Pancreas (tissue), 10 donors: ENCODE measurements at places on chromosomes 3 and 15. TPM values are rescaled to one million over a fixed set of nuclear protein-coding genes. Genes with fewer than 3 reads are reported as not detected.

GRCh38 chr15:95451938-95452337 is 878.6 kb upstream of the NR2F2 start:
- no peak overlapping the region for H3K27ac ChIP-seq
- H3K27me3 ChIP-seq = peaks cover 5% of the 10 kb centered on the region
- H3K4me3 ChIP-seq = no peak overlapping the region
- no peaks in the 10 kb centered on the region for H3K4me1 ChIP-seq
- DNase-seq = no peak

GRCh38 chr3:153429821-153430220 is 267.8 kb downstream of the RAP2B start:
- H3K4me1 ChIP-seq = no peaks in the 10 kb centered on the region
- no peak for DNase-seq
- no peak overlapping the region for H3K4me3 ChIP-seq
- H3K27me3 ChIP-seq = no peaks in the 10 kb centered on the region
- H3K27ac ChIP-seq = no peak overlapping the region

FILIP1L gene
- total RNA-seq = 16.5 TPM

GRCh38 chr3:54957711-54958110 is 29.9 kb upstream of the LRTM1 start:
- DNase-seq = no peak
- H3K27me3 ChIP-seq = no peaks in the 10 kb centered on the region
- no peaks in the 10 kb centered on the region for H3K4me1 ChIP-seq

DNA sequence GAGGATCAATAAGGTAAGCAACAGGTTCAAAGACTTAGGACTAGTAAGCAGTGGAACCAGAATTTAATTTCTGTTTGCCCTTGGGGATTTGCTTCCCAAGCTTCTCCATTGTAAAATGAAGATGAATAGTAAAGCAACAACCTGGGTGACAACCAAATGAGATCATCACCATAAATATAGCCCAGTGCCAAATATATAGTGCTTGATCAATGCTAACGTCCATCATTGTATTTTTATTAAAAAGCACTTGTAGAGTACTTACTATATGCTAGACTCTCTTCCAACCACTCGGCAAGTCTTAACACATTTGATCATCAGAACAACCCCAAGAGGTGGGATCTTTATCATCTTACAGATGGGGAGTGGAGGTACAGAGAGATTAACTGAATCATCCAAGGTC is 51.5 kb upstream of the NMNAT3 start:
- no peak for DNase-seq
- no peak overlapping the region for H3K27ac ChIP-seq
- H3K4me1 ChIP-seq = no peaks in the 10 kb centered on the region
- no peaks in the 10 kb centered on the region for H3K27me3 ChIP-seq
- H3K4me3 ChIP-seq = no peak overlapping the region

DNA sequence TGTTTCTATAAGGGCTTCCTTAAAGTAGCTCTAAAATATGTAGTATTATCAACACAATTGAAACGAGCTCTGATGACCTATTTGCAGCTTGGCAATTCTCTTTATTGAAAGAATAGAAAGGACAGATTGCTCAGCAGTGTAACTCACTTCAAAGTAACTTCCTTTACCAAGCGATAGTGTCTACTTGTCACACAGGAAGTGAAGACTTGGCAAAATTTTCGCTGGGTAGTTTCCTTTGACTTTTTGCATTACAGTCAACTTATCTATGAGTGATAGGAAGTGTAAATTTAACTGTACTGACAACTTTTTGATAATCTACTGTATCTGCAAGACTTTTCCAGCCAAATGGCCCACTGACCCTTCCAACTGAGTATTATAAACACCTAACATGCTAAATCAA is 22.8 kb downstream of the SLC9A9 start:
- no peak for DNase-seq
- H3K27me3 ChIP-seq = no peaks in the 10 kb centered on the region

DNA sequence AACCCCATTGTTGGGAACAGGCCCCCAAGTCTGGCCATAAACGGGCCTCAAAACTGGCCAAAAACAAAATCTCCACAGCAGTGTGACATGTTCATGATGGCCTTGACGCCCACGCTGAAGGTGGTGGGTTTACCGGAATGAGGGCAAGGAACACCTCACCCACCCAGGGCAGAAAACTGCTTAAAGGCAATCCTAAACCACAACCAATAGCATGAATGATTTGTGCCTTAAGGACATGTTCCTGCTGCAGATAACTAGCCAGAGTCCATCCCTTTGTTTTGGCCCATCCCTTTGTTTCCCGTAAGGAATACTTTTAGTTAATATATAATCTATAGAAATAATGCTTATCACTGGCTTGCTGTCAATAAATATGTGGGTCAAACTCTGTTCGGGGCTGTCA is 47.7 kb downstream of the KLHDC8B start:
- H3K4me3 ChIP-seq = no peak overlapping the region
- H3K27ac ChIP-seq = peak overlapping the region; percentile 29
- H3K36me3 ChIP-seq = no peaks in the 10 kb centered on the region
- DNase-seq = no peak

GRCh38 chr3:151075869-151076562 is 9.4 kb upstream of the MED12L start:
- DNase-seq = no peak
- no peaks in the 10 kb centered on the region for H3K4me1 ChIP-seq
- H3K27me3 ChIP-seq = no peaks in the 10 kb centered on the region
- H3K36me3 ChIP-seq = no peaks in the 10 kb centered on the region
- H3K4me3 ChIP-seq = no peak overlapping the region

DNA sequence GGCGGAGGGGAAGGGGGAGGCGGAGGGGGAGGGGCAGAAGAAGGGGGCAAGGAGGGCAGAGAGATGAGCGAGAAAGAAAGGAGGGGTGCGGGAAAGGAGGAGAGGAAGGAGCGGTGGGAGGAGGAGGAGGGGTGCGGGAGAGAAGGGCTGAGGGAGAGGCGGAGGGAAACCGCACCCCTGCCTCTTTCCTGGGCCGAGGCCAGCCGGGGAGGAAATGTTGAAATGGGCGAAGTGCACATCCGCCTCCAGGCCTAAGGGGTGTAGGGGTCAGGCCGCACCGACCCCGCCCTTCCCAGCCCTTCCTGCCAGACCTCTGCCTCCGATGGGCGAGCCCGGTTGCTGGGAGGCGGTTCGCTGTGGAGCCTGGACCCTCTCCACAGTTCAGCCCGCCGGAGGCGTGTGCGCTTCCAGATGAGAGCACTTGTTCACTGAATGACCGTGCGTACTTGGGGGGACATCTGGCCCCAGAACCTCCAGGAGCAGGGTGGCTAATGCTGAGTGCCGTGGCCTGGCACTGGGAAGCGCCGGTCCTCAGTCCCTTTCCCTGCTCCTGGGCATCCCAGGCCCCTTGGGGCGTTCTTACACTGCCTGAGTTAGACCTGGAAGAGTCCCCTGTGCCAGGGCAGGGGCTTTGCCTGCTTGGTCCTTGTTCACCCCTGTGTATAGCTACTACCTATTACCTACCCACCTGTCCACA is 110.3 kb upstream of the KLF13 start:
- H3K27ac ChIP-seq = peak overlapping the region; percentile 93
- H3K4me1 ChIP-seq = peaks cover 5% of the 10 kb centered on the region
- H3K27me3 ChIP-seq = no peaks in the 10 kb centered on the region
- peak; percentile 72 for DNase-seq
- H3K4me3 ChIP-seq = peak overlapping the region; percentile 59

CPN2 gene
- total RNA-seq = not detected

DNA sequence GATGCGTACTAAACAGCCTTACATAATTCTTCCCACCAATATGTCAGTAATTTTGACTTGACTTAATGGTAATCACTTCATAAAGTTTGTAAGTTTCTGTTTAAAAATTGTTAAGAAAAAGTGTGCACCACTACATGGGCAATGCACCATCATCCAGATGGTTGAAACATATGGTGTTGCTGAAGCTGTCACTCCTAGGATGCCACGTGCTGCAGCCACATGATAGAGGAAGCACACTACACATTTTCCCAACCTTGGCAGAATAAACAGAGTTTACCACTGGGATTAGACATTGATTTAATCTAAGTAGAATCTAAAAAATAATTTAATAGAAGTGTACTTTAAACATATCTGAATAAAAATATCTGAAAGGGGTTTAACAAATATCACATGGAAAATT is 1209.9 kb downstream of the NSUN3 start:
- H3K4me3 ChIP-seq = no peak overlapping the region
- no peaks in the 10 kb centered on the region for H3K36me3 ChIP-seq
- DNase-seq = no peak
- H3K27ac ChIP-seq = no peak overlapping the region
- H3K4me1 ChIP-seq = no peaks in the 10 kb centered on the region
- no peaks in the 10 kb centered on the region for H3K27me3 ChIP-seq

RPUSD3 gene
- 16.1 TPM for total RNA-seq

GRCh38 chr3:186189492-186189891 is 80.6 kb upstream of the ETV5 start:
- H3K4me3 ChIP-seq = no peak overlapping the region
- H3K4me1 ChIP-seq = no peaks in the 10 kb centered on the region
- no peaks in the 10 kb centered on the region for H3K27me3 ChIP-seq
- no peak overlapping the region for H3K27ac ChIP-seq
- no peak for DNase-seq
- H3K36me3 ChIP-seq = no peaks in the 10 kb centered on the region

NEIL1 gene
- 22.6 TPM for total RNA-seq

DNA sequence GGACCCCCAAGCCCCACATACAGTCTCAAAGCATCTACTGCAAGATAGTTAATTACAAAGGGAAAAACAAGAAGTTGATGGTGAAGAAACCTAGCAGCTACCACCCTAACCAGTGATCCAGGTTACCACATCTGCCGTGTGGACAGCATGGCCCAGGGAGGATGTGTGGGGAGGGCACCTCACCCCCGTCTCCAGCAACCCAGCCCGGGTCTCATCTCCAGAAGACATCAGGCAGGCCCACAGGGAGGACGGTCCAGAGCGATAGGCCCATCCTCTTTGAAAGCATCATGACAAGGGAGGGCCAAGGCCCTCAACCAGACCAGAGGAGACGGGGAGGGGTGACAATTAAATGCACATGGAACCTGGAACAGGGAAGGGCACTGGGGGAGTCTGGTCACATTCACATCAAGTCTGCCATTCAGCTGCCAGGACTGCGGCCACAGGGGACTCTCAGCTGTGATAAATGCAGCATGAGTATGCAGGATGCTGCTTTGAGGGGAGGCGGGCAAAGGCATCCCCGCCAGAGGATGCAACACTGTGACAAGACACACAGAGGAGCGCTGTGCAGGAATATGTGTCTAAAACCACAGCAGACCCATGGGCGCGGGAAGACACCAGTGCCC is 18.8 kb downstream of the ZXDC start:
- H3K4me1 ChIP-seq = peaks cover 27% of the 10 kb centered on the region
- DNase-seq = no peak
- H3K27me3 ChIP-seq = no peaks in the 10 kb centered on the region
- H3K36me3 ChIP-seq = peaks cover 14% of the 10 kb centered on the region
- H3K27ac ChIP-seq = no peak overlapping the region

GRCh38 chr3:190038050-190038933 is 82.4 kb downstream of the P3H2 start:
- H3K27ac ChIP-seq = no peak overlapping the region
- no peak for DNase-seq
- no peaks in the 10 kb centered on the region for H3K36me3 ChIP-seq
- H3K4me3 ChIP-seq = no peak overlapping the region
- no peaks in the 10 kb centered on the region for H3K27me3 ChIP-seq

DNASE1L3 gene
- not detected for total RNA-seq

DNA sequence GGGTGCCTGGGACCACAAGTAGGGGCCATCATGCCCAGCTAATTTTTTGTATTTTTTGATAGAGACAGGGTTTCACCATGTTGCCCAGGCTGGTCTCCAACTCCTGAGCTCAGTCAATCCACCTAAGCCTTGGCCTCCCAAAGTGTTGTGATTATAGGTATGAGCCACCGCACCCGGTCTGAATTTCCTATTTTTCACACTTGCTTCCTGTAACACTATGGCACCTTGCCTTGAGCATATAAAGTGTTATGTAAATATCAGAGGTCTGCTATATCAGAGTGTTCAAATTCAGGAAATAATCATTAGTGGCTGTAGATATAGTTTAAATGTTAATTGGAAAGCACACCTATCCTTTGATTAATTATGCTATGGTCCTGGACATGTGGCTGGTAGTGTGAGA is 165.2 kb downstream of the KCNAB1 start:
- H3K4me3 ChIP-seq = no peak overlapping the region
- H3K4me1 ChIP-seq = no peaks in the 10 kb centered on the region
- H3K36me3 ChIP-seq = no peaks in the 10 kb centered on the region
- no peak for DNase-seq
- no peak overlapping the region for H3K27ac ChIP-seq

- no peak overlapping the region for H3K4me3 ChIP-seq
- H3K27me3 ChIP-seq = no peaks in the 10 kb centered on the region
- DNase-seq = no peak
- H3K27ac ChIP-seq = no peak overlapping the region
- H3K36me3 ChIP-seq = no peaks in the 10 kb centered on the region
- no peaks in the 10 kb centered on the region for H3K4me1 ChIP-seq
Observed at GRCh38 chr3:192133271-192133670, 594.1 kb downstream of the FGF12 start.

ESYT3 gene
- 1.8 TPM for total RNA-seq

TOPAZ1 gene
- total RNA-seq = not detected

DNA sequence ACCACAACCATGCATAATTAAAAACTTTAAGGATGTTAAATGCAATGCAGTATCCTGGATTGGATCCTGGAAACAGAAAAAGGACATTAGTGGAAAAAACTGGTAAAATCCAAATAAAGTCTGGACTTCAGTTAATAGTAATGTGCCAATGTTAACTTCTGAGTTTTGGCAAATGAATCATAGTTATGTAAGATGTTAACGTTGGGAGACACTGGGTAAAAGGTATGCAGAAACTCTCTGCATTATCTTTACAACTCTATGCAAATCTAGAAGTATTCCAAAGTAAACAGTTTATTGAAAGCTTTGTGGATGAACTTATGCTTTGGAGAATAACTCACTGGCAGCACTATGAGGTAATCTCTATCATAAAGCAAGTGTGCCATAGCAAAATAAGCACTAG is 357.4 kb downstream of the RORA start:
- DNase-seq = no peak
- no peak overlapping the region for H3K27ac ChIP-seq
- H3K27me3 ChIP-seq = no peaks in the 10 kb centered on the region

DNA sequence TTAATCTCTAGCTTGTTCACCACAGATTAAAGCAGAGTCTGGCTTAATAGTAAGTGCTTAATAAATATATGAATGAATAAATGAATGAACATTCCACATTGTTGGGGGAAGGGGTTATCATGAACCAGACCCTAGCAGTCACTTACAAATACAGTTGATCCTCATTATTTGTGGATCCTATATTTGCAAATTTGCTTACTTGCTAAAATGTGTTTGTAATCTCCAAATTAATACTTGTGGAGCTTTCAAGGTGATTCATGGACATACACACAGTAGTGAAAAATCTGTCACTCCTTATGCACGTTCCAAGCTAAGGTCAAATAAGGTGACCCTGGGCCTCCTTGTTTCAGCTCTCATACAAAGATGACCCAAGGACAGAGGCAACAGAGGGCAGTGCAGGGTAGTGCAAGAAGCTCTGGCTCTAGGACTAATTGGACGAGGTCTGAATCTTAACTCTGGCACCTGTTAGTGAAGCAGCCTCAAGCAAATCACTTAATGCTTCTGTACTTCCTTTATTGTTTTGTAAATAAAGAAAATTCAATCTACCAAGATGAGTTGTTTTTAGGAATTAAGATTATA is 112.8 kb upstream of the C2CD4B start:
- no peak overlapping the region for H3K4me3 ChIP-seq
- H3K27me3 ChIP-seq = no peaks in the 10 kb centered on the region
- DNase-seq = no peak
- peaks cover 17% of the 10 kb centered on the region for H3K4me1 ChIP-seq
- H3K36me3 ChIP-seq = no peaks in the 10 kb centered on the region

RARB gene
- 0.59 TPM for total RNA-seq
